NCI-H510A treated with DMSO at 0.1 percent for 48 hours (cell line): ENCODE measurements at places on chromosomes 4 and X.

DNA sequence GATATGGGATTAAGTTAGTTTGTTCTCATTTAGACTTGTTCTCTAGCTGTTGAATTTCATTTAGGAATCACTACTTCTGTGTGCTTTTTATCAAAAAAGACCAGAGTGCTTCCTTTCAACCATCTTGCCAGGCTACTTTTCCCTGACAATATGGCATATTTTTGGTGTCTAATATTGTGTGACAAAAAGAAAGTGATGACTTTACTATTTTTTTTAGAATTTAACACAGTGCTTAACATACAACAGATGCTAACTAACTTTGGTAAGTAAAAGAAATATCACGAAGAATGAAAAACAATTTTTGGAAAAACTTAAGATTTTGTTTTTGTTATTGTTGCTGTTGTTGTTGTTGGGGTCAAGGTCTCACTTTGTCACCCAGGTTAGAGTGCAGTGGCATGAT lies 462.2 kb upstream of the PABPC4L start:
- no peak for DNase-seq

- peak; percentile 18 for DNase-seq
These were observed 1.1 kb upstream of the AP1S2 start for GRCh38 chrX:15855568-15856221.

- DNase-seq = peak; percentile 20
These were observed at the start of gene KDR for GRCh38 chr4:55125087-55125721. Gene KDR, minus strand, starts transcription at chr4:55125595. Its CDS starts 302 bp downstream, at chr4:55125293.

GRCh38 chrX:68878977-68879645 lies 50.3 kb downstream of the EFNB1 start:
- no peak for DNase-seq

DNA sequence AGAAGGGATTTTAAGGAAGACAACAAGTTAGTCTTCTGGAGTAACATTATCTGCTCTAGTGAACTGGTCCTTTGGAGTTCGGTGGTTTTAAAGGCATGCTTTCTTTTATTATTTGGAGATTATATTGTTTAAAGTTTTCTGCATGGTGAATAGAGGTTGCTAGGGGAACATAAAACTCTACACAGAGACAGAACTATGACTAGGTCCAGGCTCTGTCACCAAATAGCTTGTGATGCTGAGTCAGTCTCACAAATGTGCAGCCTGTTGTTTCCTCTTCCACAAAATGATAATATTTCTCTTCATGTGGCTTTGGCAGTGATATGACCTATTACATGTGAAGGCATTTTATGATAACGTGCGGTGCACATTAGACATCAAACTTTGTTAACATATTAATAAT lies 132.6 kb downstream of the PACRGL start:
- no peak for DNase-seq

GRCh38 chr4:116585246-116585645 lies 500.1 kb downstream of the TRAM1L1 start:
- peak; percentile 3 for DNase-seq

DNA sequence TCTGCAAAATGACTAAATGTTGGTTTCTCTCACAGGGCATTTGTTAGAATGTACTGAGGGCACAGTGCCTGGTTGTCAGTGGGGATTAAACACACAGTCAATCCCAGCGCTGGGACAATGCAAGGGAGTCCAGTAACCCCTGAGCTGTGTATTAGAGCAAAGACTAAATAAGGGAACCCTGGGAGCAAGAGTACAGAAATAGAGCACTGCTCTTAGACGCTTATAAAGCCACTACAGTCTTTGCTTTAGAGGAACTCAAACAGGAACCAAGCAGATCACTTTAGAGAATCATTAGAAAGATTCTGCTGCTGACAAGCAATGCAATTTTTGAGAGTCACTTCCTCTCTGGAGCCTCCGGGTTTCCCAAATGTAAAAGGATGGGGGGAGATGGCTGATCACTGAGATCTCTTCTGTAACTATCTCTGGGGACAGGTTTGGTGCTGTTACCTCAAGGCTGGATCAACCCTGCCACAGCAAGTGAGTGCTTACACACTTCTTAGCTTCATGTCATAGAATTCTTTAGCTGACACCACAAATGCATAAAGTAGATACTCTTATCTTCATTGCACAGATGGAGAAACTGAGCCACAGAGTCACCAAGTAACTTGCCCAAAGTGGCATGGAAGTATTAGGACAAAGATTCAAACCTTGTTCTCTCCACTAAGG lies 137.8 kb upstream of the CPEB2 start:
- no peak for DNase-seq

DNA sequence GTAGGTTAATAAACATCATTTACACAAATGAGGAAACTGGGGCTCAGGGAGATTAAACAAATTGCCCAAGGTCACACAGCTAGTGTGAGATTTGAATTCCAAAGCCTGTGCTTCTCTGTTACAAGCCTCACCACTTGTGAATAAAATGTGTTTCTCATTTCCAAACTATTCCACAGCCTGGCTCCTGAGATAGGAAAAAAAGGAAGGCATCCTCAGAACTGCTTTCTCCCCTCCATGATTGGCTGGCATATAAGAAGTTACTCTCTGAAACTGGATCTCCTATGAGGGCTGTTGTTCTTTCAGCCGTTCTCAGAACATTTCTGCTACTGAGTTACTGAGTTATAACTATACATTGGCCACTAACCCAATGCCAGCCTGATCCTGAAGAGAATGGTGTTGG lies 237.9 kb downstream of the MAML3 start:
- peak; percentile 26 for DNase-seq

GRCh38 chr4:85610450-85610849 lies 135.5 kb downstream of the ARHGAP24 start:
- no peak for DNase-seq

- no peak for DNase-seq
These were observed 113.1 kb upstream of the INPP4B start for GRCh38 chr4:142959173-142959572.

DNA sequence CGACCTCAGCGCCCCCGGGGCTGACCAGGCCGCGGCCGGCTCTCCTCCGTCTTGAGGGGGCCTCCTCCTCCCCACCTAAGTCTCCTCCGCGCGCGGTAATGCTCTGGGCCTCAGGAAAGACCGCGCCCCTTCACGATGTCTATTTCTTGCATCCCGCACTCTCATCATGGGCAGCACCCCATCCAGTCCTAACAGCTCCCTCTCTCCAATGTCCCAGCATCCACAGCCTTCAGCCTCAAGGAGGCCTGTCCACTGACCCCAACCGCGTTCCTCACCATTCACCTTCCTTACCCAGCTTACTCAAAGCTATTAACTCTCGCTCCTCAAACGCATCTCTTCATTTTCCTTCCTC lies 77.5 kb downstream of the MAGED4 start:
- DNase-seq = no peak

- DNase-seq = no peak
These were observed 835 bp upstream of the NFKB1 start for GRCh38 chr4:102500352-102500695.

DNA sequence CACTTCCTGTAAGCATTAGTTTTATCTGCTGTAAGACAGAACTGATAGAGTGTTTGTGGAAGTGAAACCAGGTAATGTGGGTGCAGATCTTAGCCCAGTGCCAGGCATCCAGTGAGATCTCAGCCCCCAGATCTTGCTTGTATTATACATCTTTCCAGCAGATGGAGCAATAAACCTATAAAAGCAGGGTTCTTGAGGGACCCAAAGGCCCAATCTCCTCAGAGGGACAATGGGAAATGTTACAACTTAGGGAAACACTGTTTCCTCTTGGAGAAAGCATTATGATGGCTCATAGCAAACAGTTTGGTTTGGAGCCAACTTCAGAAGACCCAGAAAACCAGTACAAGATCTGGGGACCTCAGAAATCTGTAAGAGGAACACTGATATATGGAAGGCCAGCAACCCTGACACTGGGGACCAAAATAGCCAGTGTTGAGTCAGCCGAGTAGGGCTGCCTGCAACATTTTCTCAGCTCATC lies 206.3 kb downstream of the SLC7A11 start:
- peak; percentile 37 for DNase-seq

DNA sequence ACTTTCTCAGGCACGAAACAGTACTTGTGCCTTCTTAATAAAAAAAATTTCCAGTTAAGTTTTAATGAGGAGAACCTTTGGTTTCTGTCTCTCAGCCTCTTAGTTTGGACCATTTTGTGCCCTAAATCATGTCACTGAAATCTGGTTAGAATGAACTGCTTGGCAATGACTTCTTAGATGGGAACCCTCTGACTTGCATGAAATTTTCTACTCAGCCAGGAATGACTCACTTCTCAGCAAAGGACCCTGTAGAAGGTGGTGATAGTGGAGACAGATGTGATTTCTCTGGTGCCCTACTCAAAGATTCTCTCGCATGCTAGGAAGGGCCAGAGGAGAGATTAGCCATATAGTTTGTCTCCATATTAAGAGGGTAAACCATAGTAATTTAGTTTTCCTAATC lies 50.5 kb downstream of the RASL11B start:
- no peak for DNase-seq

GRCh38 chrX:129842510-129843208 lies 1.0 kb downstream of the ZDHHC9 start:
- DNase-seq = no peak

- no peak for DNase-seq
These were observed 507.9 kb downstream of the SMARCA1 start for GRCh38 chrX:129015381-129015780.

GRCh38 chr4:54784161-54784671 lies 126.5 kb downstream of the KIT start:
- DNase-seq = peak; percentile 90

DNA sequence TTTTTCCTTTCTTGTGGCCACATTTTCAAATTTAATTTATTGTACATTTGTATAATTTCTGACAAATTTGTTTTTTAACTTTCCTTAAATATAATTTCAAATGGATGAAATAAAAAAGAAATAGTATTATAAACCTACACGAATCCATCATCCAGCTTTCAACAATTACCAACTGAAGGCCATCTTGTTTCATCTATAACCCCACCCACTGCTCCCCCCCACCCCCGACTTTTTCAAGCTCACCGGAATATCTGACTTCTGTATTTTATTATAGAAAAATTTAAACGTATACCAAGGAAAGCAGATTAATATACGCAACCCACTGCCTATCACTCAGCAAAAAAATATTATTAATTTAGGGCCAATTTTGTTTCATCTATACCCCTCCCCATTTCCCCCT lies 1.1 kb downstream of the MORF4L2 start:
- DNase-seq = no peak

GRCh38 chrX:66022632-66023384 lies 17.1 kb downstream of the VSIG4 start:
- no peak for DNase-seq

DNA sequence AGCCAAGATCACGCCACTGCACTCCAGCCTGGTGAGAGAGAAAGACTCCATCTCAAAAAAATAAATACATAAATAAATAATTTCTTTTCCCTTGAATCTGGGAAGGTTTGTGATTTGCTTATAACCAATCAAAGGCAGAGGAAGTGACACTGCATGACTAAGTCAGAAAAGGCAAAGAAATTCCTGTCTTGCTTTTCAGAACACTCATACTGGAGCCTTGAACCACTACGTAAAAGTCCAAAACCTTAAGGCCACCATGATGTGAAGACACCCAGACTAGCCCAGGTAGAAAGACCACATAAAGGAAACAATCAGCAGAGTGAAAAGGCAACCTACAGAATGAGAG lies 36.6 kb downstream of the TMEM156 start:
- no peak for DNase-seq

DNA sequence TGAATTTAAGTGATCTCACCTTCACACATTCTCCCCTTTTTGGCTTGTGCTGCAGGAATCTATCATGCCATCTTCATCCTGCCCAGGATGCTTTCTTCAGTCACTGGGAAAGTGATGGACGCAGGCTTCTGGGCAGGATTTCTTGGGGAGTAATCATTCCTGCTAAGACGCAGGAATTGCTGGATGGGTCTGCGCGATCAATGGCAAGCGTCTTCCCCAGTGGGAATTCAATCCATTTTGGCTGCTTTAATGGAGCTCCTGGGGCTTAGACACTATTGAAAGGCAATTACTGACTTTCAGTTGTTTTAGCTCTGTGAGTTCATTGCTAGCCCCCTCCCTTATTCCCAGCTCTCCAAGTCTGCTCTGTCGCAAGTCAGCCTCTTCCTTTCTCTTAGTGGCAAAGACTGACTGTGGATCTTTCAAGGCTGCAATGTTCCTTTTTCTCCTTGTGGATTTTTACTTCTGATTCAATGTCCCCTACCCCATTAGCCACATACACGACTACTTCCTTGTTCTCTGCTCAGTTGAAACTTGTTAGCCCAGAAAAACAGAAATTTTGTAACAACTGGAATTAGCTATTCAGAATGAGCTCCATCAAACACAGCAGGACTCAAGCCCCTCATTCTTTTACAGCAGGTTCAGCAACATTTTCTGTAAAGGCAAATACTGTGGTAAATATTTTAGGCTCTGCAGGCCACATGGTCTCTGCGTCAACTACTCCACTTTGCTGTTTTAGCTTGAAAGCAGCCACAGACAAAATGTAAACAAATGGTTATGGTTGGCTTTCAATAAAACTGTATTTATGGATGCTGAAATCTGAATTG lies 154.9 kb downstream of the ASB9 start:
- no peak for DNase-seq

DNA sequence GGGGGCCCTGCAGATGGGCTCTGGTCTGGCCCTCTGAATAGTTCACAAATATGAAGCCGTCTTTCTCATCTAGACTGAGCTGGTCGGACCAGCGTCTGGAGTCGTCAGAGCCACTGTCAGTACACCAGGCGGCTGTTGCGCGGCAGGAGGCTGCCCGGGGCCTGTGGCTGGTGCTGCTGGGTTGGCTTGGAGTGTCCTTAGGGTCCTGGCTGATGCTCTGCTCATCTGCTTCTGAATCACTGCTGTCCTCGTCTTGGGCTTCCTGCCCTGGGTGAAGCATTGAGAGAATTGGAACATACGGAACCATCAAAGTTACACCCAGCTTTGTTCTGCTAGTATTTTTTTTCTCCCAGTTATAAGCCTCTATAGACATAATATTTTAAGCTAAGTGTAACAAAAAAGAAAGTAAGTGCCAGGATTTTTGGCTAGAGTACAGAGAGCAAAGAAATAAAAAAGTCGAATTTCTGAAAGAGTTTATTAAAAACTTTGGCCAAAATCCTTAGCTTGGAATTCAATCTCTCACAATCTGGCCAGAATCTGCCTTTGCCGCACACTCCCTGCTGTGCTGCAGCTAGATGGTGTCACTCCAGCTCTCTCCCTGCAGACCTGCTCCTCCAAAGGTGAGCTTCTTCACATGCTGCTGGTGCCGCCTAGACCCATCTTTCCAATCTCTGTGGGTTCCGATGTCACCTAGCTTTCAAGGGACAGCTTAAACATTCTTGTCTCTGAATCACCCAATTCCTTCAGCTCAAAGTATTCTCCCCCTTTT lies 96.2 kb downstream of the CDS1 start:
- DNase-seq = no peak

DNA sequence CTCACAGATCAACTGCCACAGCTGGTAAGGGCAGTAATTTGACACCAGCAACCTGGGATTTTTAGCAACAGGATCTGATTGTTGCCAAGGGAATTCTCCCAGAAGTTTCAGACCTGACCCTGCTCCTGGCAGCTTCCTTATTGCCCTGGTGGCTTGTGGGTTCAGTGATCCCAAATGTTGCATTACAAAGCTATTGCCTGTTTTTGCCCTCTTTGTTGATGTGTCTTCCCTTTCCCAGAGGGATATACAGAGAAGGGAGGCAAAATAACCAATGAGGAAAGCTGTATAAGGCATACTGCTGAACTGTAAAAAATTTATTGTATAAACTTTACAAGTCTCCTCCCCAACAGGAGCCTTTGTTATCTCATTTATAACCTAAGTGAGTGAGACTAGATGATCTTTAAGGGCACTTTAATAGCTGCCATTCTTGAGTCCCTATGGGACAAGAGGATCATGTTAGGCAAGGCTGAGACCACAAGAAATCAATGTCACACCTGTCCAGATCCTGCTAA lies 22.2 kb downstream of the VSIG4 start:
- no peak for DNase-seq

- no peak for DNase-seq
These were observed 116.6 kb downstream of the PAPSS1 start for GRCh38 chr4:107603430-107603829.
